ENCODE measurements at places on chromosomes 13 and 19.

DNA sequence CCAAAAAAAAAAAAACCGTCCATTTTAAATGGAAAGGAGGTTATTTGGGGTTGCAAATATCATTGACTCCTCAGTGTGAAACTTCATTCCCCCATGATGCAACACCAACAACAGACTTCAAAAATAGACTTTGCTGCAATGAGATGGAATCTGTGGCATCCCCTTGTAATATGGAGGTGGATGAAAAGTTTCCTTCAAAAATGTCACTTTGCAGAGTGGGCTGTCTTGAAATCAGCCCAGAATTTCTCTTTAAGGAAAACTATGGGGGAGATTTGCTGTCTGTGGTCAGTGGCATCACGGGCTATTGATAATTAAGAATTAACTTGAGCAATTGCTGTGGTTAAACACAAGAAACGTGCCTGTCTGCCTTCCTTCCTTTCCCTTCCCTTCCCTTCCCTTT is 1.5 kb downstream of the GPR18 start:
- DNase-seq, result no peak

DNA sequence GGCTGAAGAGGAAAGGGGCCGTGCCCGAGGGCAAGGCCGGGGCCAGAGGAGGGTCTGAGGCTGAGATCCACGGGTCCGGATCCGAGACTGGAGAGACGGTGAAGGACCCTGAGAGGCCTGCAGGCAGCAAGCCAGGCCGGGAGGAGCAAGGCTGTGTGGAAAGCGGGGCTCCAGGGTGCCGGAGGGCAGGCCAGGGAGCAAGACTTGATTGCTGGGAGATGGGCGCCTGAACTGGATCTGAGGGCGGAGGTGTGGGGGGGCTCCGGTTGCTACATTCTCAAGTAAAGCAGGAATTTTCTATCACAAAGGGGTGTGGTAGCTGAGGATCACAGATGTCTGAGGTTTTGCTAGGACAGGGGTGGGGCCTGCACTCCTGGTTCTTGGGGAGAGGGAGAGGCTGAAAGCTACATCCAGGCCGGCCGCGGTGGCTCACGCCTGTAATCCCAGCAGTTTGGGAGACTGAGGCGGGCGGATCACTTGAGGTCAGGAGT is 3.8 kb downstream of the MAMSTR start:
- no peak for DNase-seq

GRCh38 chr19:46602392-46603194 is 1.5 kb downstream of the CALM3 start:
- DNase-seq, result no peak

DNA sequence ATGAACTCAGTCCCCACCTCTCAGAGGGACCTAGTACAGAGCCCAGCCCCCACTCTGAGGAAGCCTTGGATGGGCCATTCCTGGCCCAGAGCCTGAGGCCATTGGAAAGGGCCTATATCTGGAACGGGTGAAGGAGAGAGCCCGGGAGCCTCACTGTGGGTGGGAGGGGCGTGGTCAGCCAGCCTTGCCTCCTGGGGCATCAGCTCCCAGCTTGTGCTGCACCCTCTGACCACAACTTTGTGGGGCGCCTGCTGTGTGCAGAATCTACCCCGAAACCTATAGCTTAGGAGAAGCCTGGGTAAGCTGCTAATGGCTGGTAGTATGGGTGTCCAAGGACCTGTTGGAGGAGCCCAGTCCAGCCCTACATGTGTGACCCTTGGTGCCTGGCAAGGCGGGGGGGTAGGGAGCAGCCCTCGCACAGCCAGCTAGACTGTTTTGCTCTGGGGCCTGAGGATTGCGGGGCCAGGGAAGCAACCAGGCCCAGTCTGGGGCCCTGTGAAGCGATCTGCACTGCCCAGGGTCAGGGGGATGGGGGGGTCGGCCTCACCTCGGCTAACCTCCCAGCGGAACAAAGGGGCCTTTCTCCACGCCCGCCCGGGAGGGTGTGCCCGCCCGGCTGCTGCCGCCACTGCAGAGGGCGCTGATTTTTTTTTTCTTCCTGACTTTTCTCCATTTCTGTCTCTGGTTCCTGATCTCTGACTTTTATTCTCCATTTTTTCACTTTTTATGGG is 42.3 kb downstream of the LYL1 start:
- DNase-seq, result no peak

GRCh38 chr19:4295972-4296771 is 6.0 kb downstream of the TMIGD2 start:
- DNase-seq, result no peak

- DNase-seq, result no peak
Measured at GRCh38 chr13:99344610-99345208, 37.5 kb upstream of the GPR183 start.

DNA sequence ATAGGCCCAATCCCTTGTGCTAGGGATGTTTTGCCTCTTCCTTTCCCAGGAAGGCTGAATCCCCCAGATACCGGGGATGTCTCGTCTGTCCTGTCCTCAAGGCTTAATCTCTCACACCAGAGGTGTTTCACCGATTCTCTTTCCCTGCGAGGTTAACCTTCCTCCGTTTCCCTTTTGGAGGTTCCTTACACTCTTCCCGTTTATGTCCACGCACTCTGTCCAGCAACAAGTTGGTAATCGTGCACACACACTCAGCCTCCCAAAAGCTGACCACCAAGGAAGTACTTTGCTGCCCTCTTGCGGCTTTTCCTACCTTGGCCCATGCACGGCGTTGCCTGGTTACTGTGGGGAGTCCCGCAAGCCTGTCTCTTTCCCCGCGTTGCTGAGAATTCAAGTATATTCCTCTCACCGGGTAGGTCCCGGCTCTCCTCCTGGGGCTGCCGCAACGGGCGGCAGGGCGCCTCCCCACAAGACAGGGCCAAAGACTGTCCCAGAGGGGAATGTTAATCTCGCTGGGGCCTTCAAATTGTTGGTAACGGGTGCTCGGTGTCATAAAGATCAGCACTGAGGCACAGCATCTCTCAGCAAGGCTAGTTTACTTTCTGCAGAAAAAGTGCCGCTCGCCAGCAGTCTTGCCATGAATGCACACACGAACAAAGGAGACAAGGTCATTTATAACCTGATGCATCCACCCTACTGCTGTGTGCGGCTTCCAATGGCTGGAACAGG is 36.7 kb upstream of the CD177 start:
- peak; percentile 84 for DNase-seq

DNA sequence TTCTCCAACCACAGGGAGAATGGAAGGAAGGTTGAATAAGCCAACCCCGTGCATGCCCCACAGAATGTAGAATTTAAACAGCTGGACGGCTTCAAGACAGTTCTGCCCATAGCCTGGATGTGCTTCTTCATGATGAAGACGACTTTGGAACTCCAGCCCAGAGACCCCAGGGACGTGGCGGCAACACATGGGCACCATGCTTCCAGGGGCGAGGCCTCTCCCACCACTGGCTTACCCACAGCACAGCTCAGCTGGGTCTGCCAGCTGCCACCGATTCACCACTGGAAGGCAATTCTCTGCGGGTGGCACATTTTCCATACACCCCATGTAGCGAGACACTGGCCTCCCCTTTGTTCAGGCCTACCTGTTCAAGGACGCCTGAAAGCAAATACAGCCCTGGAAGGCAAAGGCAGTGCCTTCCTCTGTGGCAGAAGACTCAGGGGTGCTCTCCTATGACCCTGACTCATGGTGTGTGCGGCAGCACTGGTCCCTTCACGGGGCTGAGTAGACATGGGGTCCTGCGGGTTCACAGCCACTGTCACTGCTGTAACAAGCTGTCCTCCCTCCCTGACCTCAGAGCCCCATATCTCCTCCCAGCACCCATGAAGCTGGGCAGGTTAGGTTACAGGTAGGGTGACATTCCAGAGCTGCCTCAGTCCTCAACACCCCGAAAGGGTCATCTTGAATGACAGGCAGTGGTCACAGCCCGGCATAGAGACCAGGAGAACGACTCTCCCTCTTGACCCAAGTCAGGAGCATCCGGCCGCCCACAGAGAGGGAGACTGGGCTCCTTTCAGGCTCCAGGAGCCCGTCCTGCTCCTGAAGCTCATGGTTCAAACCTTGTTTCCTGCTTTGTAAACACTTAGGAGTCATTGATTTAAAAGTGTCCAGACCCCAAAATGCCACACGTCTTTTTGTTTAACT is 72.7 kb downstream of the SPACA7 start:
- DNase-seq, result no peak

DNA sequence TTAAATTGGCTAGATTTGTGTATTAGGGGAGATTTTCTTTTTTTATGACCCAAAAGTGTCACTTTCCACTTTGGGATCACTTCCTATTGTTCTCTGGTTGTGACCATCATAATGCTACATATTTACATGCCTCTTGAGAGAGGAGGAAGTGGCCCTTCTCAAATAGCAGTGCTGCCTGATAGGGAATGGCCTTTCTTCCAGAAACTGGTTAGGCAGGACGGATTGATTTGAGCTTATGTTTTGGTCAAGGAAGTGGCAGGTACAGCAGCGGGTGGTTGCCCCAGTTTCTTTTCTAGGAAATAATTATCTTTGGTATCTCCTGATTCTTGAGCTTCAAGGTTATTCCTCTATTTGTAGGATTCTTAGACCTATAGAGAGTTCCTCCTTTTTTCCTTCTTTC is 21.9 kb upstream of the WTIP start:
- no peak for DNase-seq

- no peak for DNase-seq
Measured at GRCh38 chr19:48543121-48543710, 8.8 kb upstream of the SULT2B1 start.

GRCh38 chr13:62512194-62513141 is 1096.8 kb upstream of the PCDH20 start:
- peak; percentile 28 for DNase-seq

DNA sequence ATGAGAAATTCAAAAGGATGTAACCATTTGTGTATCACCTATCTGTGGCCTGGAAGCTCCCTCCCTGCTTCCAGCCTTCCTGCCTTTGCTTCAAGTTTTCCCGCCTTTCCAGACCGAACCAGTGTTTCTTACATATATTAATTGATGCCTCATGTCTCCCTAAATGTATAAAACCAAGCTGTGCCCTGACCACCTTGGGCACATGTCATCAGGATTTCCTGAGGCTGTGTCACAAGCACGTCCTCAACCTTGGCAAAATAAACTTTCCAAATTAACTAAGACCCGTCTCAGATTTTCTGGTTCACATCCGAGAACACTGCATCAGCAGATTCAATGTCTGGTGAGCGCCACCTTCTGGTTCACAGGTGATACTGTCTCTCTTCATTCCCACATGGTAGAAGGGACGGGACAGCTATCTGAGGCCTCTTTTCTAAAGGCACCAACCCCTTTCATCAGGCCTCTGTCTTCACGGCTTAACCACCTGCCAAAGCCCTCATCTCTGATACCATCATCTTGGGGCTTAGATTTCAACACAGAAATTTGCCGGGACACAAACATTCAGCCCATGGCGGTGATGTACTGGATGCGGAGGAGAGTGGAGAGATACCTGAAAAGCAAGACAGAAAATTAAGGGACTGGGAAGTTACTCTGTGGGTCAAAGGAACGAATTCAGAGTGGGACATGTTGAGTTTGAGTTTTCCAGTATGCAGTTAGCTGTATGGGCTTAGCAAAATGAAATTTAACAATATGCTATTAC is 58.7 kb upstream of the PABPC3 start:
- DNase-seq, result peak; percentile 75

GRCh38 chr13:36543671-36544070 is 111.4 kb downstream of the CCNA1 start:
- peak; percentile 93 for DNase-seq

DNA sequence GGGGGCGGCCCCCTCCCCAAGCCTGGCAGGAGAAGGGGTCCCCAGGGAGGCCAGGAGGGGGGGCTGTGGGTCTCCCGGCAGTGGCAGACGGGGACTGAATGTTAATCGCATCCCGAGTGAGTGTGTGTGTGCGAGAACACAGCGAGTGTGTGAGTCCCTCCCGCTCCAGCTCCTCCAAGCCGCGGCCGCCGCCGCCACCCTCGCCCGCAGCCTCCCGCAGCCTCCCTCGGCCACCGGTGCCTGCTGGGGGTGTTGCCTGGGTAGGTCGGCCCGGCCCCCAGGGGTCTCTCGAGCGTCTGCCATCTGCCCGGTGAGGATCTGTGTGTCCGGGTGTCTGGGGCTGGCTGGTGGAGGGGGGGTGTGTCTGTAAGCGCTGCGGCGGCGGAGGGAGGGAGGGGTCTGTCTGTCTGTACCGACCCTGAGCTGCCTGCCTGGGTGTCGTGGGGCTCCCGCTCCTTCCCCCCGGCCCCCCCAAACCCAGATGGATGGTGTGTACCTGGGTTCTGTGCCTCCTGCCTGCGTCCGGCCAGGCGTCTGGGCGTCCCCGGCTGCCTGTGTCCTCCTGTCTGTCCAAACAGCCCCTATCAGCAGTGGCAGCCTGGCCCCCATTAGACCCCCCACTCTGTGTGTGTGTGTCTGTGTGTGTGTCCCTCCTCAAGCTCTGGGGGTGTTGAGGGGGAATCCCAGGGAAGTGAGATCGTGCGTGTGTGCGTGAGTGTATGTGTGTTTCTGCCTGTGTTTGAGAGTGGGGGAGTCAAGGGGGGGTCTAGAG is at the start of gene GRIN2D:
Gene GRIN2D (plus strand): TSS at position 110 of the 772 bp plus-strand sequence. CDS start 4,725 bp downstream, outside the sequence.
- DNase-seq, result peak; percentile 65

GRCh38 chr19:45311621-45312020 is 11.1 kb downstream of the CKM start:
- DNase-seq, result no peak

DNA sequence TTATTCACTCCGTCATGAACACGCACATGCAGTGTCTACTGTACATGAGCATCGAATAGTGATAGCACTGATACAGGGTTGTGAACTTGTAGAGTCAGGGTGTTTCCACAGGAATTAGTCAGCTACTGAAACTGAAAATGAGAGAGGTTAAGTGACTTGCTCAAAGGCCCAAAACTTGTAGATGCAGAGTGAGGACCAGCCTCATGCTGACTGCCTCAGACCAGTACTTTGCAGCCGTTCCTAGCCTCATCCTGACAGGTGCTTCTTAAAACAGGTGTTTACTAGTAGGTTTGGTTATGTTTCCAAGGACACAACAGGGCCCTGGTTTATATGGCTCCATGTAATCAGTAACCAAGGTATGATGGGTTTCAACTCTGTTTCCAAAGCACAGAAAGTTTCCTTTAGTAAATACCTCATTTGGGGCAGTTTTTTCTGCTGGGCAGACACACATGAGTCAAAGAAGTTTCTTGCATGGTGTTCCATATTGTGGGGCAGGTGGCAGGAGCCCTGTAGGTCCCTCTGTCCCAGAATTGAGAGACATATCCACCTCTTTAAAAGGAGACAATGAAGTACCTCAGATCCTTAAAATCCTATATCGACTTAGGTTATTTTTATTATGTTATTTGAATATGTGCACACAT is 16.0 kb downstream of the FGF9 start:
- DNase-seq, result no peak

GRCh38 chr13:108987517-108987916 is 358.1 kb downstream of the MYO16 start:
- DNase-seq, result no peak
